ENCODE measurements at places on chromosomes 11 and 22.

DNA sequence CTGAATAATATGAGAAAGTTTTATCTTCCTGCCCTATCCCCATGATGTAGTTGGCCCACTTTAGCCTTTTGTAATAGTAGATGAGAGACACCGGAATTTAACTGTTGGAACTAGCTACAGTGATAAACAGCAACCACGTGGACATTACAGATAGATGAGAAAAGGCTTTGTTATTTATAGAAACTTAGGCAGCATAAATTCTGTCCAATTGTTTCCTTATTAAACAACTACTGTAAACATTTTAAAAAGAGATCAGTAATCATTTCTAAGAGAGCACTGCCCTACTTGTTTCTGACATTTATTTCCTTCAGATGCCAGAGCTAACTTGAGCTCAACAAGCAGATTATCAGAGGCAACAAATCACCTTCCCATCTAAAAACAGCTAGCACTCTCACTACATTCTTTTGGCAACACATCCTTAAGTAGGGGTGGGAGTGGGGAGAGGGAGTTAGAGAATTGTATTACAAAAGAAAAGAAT, 63.1 kb downstream of the SOX6 start:
- no peak for DNase-seq

- DNase-seq, result no peak
Observed at GRCh38 chr11:116916886-116917285, 79.5 kb upstream of the APOA1 start.

- no peak for DNase-seq
Observed at GRCh38 chr11:33830903-33831648, 56.8 kb upstream of the FBXO3 start.

DNA sequence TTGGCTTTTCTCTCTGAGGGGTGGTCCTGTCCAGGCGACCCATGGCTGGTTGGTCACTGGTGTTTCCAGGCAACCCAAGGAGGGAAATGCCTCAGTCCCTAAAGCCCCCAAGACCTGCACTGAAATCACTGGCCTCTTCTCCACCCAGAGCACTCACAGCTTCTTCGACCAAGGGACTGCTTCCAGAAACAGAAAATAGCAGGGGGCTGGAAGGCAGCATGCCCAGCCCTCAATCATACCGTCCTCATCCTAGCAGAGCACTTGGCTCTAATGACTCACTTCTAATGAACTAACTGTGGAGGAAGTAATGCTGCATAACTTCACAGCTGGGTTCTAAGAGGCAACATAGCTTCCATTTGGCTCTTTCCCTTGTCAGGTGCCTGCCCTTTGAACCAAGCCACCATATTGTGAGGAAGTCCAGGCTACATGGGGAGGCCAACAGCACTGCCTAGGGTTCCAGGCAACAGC, 27.6 kb downstream of the DKK3 start:
- DNase-seq, result no peak

DNA sequence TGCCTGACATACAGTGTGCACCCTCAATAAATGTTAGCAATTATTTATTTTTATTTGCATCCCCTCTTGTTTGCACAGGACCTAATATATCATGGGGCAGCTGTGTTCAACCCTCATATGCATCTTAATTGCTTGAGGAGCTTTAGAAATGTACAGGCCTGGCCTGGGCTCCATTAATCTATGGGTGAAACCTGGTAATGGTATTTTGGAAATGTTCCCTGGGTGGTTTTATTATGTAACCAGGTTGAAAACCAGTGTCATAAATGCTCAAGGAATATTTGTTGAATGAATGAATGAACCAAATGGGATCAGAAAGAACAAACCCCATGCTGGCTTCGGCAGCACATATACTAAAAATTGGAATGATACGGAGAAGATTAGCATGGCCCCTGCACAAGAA, 84.0 kb upstream of the PICALM start:
- no peak for DNase-seq

- DNase-seq, result no peak
Observed at GRCh38 chr11:77487790-77488189, 13.9 kb upstream of the PAK1 start.

- no peak for DNase-seq
Observed at GRCh38 chr11:111582163-111582562, 20.1 kb upstream of the SIK2 start.

DNA sequence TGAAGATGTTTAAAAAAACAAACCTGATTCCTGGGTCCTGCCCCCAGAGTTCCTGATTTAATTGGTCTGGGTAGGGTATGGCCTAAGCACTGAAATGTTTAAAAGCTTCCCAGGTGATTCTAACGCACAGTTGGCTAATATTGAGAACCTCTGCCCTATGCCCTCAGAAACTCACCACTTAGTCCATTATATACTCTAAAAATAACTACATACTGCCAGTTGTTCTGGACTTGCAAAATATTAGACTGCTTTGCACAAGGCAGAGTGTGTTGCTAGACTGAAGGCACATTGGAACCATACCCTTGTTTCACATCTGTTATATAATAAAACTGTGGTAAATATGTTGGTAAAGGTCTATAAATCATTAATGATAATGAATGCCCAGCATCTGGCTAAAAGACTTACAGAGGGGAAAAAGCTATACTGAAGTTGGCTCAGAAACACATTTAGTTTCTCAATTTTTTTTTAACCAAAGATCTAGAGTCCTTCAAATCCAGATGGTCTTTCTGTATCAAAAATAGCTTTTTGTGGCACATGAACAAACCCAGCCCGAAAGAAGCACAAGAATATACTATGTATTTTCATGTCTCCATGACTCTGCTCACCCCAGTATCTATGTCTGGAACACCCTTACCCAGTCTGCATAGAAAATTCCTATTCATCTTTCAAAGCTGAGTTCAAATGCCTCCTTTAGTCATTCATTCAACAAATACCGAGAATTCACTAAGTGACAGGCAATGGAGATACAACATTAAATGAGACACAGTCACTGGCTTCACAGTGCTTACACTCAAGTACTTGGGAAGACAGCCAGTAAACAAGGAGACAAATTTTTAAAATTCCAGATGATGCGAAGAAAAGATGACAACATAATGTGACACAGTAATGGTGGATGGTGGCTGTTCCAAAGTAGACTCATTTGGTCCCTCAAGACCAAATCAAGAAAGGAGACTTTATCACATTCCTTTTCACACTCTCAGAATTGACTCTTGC, 44.1 kb downstream of the RBFOX2 start:
- no peak for DNase-seq

DNA sequence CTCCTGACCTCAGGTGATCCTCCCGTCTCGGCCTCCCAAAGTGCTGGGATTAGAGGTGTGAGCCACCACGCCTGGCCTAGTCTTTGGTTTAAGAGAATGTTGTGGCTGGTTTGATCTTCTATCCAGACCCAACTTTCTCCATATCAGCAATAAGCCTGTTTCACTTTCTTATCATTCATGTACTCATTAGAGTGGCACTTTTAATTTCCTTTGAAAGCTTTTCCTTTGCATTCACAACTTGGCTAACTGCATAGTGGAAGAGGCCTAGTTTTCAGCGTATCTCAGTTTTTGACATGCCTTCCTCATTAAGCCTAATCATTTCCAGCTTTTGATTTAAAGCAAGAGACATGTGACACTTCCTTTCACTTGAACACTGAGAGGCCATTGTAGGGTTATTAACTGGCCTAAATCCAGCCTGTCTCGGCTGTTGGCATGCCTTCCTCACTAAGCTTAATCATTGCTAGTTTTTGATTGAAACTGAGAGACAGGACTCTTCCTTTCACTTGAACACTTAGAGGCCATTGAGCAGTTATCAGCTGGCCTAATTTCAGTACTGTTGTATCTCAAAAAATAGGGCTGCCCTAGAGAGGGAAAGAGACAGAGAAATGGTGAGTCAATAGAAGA, 13.1 kb upstream of the RPL3 start:
- DNase-seq, result no peak

- DNase-seq, result no peak
Observed at GRCh38 chr11:8812438-8812837, 98.6 kb upstream of the AKIP1 start.

DNA sequence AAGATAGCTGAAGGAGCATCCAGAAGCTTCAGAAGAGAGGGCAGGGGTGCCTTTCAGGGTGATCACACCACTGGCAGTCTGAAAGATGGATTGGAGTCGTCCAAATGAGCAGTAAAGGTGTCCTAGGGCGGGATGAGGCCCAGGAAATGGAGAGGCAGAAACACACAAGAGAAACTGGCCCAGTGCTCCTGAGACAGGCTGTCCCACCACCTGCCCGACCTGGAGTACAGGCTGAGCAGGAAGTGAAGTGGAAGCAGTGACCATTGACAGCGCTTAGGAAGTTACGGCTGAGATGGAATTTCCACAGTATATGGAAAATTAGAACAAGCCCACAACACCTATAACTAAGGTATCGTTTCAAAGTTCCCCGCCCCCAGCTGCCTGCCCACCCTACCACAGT, 16.1 kb downstream of the EIF3F start:
- no peak for DNase-seq

DNA sequence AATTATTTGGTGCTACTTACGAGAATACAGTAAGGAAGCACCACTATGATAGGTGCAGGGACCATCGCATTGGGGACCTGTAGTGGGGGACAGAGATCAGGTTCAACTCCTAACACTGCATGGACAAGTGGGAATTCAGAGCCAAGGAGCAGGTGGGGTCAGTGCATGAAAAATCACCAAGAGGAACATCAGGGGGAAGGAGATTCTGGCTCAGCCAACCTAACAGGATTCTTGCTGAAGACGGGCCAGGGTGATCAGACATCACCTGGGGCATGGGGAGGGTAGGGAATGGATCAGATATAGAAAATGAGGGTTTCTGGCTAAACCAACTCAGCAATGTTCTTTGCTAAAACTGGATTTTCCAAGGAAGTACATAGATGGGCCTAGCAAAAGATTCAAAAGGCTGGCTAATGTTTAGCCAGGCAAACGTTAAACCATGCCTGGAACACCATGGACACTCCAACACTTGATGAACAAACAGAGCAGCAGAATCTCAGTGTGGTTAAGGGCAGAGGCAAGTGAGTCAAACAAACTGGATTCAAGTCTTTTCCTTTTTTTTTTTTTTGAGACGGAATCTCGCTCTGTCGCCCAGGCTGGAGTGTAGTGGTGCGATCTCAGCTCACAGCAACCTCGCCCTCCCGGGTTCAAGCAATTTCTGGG, 70.0 kb downstream of the MICAL3 start:
- DNase-seq, result no peak

- DNase-seq, result peak; percentile 48
Observed at GRCh38 chr22:17314487-17314886, 54.8 kb upstream of the CECR2 start.

GRCh38 chr11:105168457-105168856, 28.9 kb upstream of the CARD18 start:
- DNase-seq, result no peak

DNA sequence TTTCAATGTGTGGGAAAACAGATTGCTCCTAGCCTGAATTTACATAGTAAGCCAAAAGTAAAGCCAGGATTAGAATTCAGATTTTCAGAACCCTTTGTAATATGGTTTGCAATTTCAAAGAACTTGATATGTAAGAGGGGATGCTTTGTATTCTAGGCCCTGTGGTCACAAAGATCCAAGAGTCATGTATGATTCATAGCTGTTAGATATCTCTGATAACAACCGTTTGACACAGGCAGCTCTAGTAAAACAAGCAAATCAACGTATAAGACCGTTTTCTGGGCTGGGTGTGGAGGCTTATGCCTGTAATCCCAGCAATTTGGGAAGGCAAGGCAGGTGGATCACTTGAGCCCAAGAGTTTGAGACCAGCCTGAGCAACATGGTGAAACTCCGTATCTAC, 79.6 kb downstream of the EMSY start:
- no peak for DNase-seq

- no peak for DNase-seq
Observed at GRCh38 chr11:41146326-41146725, 313.1 kb downstream of the LRRC4C start.

DNA sequence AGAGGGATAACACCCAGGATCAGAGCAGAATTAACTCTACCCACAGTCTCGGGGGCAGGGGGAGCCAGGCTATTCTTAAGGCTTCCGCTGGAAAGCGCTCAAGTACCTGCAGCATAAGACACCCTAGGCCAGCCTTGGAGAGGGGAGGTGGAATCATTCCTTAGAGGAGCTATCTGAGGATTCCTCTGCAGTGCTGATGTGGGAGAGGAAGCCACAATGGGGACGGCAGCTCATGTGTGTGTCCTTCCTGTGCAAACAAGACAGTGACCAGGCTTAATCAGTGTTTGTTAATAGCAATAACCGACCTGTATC, 382.2 kb upstream of the CADM1 start:
- peak; percentile 30 for DNase-seq

DNA sequence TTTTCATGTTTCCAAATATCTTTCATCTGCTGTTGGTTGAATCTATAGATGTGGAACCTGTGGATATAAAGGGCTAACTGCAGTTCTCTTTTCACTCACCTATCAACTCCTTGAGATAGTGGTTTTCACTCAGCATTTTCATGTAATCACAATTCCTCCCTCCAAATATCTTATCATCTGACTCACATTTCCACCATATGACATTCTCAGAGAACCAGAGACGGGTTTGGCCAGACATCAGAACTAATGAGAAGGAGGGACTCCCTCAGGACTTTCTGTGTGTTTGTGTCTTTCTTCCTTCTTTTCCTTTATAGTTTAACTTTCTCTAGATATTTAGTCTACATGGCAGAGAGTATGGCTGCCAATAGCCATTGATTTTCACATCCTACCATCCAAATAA, 134.8 kb upstream of the DDI1 start:
- no peak for DNase-seq

DNA sequence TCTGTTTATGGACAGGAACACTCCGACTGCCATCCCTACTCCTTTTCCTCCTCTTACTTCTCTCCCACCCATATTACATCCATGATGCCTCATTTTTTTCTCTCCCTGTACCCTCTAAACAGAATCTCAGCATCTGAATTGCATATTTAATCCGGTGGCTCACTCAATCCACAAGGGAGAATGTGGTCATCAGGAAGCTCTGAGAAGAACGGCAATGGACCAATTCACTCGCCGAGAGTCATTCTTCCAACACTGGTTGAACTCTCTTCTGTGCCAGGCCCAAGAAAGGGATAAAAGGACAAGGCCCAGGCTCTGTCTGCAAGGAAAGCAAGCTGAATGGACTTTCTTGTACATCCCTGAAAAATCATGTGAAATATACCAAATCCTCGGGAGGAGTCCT, 15.9 kb downstream of the MAP6 start:
- no peak for DNase-seq

- no peak for DNase-seq
Observed at GRCh38 chr22:48145738-48146137, 1383.3 kb downstream of the TBC1D22A start.

DNA sequence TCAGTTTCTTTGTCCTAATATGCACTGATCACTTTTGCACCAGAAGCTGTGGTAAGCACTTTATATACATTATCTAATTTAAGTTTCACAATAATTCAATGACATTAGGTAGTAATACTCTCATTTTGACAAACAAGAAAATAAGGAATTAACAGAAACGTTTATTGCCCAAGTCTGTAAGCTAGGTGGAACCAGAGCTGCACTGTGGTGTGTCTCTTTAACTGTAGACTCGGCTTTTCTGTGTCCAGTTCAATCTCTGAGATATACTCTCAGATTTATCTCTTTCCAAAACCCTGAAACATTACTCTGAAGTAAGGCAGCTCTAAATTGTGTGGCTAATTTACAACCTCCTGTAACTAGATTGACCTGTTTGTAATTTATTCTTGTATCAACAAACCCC, 101.1 kb downstream of the MUC15 start:
- DNase-seq, result no peak

Measured in NCI-H187 (cell line).